Type B pancreatic cell (in vitro differentiated cells): ENCODE measurements at places on chromosomes 7 and 10. TPM values are rescaled to one million over a fixed set of nuclear protein-coding genes. Genes with fewer than 3 reads are reported as not detected.

DNA sequence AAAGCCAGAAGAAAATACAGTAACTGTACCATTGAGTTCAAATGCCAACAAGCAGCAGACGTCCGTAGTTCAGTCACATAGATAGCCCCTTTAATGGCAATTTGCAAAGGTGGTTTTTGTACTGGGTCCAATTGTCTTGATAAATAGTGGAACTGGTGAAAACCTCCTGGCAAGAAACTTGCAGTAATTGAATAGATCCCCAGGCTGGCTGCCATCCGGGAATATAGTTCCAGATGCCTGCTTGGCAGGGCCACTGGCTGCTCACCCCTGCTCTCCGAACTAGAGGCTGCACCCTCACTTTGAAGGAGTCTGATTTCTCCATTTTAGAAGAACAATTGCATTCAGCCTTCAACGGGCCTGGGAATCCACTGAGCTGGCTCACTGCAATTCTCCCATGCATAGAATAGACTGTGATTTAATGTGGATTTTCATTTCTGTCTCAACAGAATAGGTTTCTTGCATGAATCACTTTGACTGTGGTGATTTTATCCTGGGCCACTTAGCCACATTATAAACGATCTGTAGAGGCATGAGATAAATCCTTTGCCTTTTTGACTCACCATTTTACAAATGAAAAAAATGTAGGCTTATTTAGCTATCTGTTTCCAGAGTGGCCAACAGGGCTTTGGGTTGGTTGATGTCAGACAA, 35.9 kb upstream of the ELMO1 start:
- no peak overlapping the region for H3K4me3 ChIP-seq
- H3K4me1 ChIP-seq, result no peaks in the 10 kb centered on the region
- H3K36me3 ChIP-seq, result peaks cover 4% of the 10 kb centered on the region
- H3K27me3 ChIP-seq, result peaks cover 4% of the 10 kb centered on the region
- no peak for DNase-seq
- no peak overlapping the region for H3K27ac ChIP-seq

GRCh38 chr10:77869626-77870420, 56.7 kb downstream of the DLG5 start:
- no peak for DNase-seq
- H3K27ac ChIP-seq, result no peak overlapping the region
- H3K36me3 ChIP-seq, result peaks cover 11% of the 10 kb centered on the region
- H3K4me1 ChIP-seq, result peaks cover 63% of the 10 kb centered on the region

DNA sequence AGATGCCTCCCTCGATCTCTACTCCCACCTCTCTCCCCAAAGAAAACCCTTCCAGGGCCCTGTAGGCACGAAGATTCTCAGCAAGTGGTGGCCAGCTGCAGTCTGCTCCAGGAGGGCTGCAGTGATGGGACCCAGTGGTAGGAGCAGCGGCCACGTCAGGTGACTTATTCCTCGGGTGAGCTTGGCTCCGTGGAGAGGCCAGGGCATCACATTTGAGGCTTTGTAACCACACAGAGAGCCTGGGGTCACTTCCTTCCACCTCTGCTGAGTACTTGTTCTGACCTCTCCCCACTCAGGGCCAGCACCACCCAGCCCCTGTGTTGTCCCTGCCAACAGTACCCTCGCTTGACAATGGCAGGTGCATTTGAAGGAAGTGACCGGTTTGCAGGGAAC, 17.9 kb upstream of the EN2 start:
- H3K27me3 ChIP-seq, result peaks cover 95% of the 10 kb centered on the region
- H3K27ac ChIP-seq, result no peak overlapping the region
- no peaks in the 10 kb centered on the region for H3K4me1 ChIP-seq
- no peak overlapping the region for H3K4me3 ChIP-seq
- no peaks in the 10 kb centered on the region for H3K36me3 ChIP-seq
- no peak for DNase-seq

DNA sequence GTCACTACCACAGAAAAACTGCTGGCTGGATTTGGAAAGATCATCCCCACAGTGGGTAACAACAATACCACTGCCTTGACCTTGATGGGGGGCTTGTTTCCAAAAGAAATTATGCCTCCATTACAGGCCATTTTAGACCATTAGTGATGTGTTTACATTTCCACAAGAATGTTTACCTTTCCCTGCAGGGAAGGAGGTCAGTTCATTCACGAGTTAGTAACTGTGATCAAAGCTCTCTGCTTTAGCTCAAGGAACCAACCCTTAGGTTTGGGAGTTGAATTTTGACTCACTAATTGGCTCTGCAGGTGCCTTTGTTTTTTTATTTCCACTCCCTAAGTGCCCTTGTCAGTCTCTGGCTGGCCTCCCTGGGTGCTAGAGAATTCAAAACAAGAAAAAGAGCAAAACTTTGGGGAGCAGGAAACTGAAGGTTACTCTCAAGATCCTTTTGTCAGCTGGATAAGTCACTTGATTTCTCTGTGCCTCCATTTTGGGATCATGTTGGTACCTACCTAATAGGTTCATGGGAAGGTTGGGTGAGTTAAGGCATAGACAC, 41.1 kb upstream of the NUPR2 start:
- no peak for DNase-seq
- no peaks in the 10 kb centered on the region for H3K4me1 ChIP-seq
- H3K36me3 ChIP-seq, result no peaks in the 10 kb centered on the region

GRCh38 chr10:30057421-30057841, 2.0 kb downstream of the JCAD start:
- H3K4me1 ChIP-seq, result peaks cover 29% of the 10 kb centered on the region
- peak overlapping the region; percentile 70 for H3K27ac ChIP-seq
- H3K27me3 ChIP-seq, result peaks cover 25% of the 10 kb centered on the region
- peak overlapping the region; percentile 93 for H3K4me3 ChIP-seq

DNA sequence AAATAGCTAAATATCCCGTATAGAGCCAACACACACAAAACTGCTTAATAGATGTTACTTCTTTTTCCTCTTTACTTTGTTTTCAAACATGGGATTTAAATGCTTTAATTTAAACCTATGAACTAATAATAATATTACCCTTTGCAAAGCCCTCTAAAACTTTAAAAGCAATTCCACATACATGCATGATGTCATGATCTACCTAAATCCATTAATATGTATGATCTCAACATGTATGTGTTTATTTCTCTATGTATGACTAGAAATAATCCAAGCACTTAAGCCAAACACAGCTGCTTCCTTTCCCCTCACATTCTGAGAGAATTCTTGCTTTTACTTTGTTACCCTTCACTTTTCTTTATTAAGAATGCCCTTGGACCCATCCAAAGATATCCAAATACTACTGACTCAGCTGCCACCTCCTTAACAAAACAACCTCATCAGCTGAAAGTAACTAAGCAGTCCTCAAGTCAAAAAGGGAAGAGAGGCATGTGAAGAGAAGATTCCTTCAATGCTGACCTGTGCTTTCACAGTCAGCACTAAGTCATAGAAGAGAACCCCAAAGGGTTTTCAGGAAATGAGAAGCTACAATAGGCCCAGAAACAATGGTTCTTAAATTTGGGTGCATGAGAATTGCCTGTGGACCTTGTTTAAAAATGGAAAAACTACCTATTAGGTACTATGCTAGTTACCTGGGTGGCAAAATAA, 266.4 kb upstream of the LRGUK start:
- H3K4me1 ChIP-seq, result peaks cover 30% of the 10 kb centered on the region
- no peaks in the 10 kb centered on the region for H3K27me3 ChIP-seq
- DNase-seq, result no peak
- H3K36me3 ChIP-seq, result no peaks in the 10 kb centered on the region
- H3K27ac ChIP-seq, result no peak overlapping the region

OR2A1 gene
- 0.38 TPM in 1 of 2 replicates, not detected in the other for total RNA-seq

GRCh38 chr10:32332299-32332750, 14.6 kb downstream of the EPC1 start:
- no peak for DNase-seq
- peaks cover 53% of the 10 kb centered on the region for H3K4me1 ChIP-seq

- H3K27ac ChIP-seq, result no peak overlapping the region
- peaks cover 13% of the 10 kb centered on the region for H3K27me3 ChIP-seq
- no peak for DNase-seq
- H3K4me3 ChIP-seq, result no peak overlapping the region
These were observed 346.5 kb downstream of the GPAM start for GRCh38 chr10:111837086-111837485.

SPAM1 gene
- total RNA-seq, result not detected in 2 replicates

PRTFDC1 gene
- total RNA-seq, result 12.4 and 22.9 TPM in 2 replicates

DNA sequence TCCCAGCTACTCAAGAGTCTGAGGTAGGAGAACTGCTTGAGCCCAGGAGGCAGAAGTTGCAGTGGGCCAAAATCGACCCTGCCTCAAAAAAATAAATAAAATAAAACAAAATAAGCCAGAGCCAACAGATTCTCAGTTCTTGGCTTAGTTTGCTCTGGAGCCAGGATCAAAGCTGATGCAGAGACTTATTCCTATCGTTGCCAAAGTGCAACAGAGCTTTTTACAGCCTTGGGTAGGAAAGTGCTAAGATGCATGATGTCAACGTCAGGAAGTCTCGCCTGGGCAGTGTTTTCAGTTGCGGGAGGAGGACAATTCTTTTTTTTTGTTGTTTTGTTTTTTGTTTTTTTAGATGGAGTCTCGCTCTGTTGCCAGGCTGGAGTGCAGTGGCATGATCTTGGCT, 43.8 kb upstream of the CYTH3 start:
- no peaks in the 10 kb centered on the region for H3K27me3 ChIP-seq
- H3K36me3 ChIP-seq, result no peaks in the 10 kb centered on the region
- peaks cover 4% of the 10 kb centered on the region for H3K4me1 ChIP-seq
- no peak overlapping the region for H3K27ac ChIP-seq
- no peak overlapping the region for H3K4me3 ChIP-seq
- DNase-seq, result no peak

TMEM236 gene
- total RNA-seq, result 11.6 and 14.7 TPM in 2 replicates

- no peak overlapping the region for H3K4me3 ChIP-seq
- peaks cover 7% of the 10 kb centered on the region for H3K4me1 ChIP-seq
- H3K36me3 ChIP-seq, result no peaks in the 10 kb centered on the region
- DNase-seq, result no peak
- H3K27me3 ChIP-seq, result peaks cover 4% of the 10 kb centered on the region
These were observed 158.5 kb upstream of the AUTS2 start for GRCh38 chr7:69439636-69440325.

DNA sequence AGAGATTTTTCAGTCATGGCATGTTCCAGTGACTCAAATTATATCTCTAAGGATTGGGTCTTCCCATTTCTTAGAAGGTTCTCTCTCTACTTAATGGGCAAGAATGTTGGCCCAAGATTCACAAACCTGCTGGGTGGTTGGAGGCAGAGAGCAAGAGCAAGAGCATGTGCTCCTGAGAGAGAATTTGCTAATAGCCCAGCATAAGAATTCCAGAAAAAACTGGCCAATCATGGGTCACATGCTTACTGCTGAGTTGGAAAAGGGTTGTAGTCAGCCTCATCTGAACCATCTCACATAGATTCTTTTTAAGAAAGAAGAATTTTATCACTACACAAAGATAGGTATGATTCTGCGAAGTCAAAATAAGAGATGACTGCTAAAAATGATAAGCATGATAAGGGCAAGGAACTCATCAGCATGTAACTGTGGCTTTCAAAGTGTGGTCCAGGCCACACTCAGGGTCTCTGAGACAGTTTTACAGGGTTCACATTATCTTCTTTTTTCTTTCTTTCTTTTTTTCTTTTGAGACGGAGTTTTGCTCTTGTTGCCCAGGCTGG, 8.2 kb upstream of the VCL start:
- no peak overlapping the region for H3K4me3 ChIP-seq
- no peak for DNase-seq
- H3K27ac ChIP-seq, result no peak overlapping the region
- peaks cover 8% of the 10 kb centered on the region for H3K4me1 ChIP-seq
- no peaks in the 10 kb centered on the region for H3K36me3 ChIP-seq
- H3K27me3 ChIP-seq, result no peaks in the 10 kb centered on the region

DDC gene
- total RNA-seq, result 29.9 and 71.9 TPM in 2 replicates
